ENCODE measurements at places on chromosomes 5 and 9.
A peak's percentile ranks its signal among the peaks of the same experiment; 100 is the strongest.

GRCh38 chr5:158849219-158849791, 250.4 kb downstream of the EBF1 start:
- DNase-seq = no peak

DNA sequence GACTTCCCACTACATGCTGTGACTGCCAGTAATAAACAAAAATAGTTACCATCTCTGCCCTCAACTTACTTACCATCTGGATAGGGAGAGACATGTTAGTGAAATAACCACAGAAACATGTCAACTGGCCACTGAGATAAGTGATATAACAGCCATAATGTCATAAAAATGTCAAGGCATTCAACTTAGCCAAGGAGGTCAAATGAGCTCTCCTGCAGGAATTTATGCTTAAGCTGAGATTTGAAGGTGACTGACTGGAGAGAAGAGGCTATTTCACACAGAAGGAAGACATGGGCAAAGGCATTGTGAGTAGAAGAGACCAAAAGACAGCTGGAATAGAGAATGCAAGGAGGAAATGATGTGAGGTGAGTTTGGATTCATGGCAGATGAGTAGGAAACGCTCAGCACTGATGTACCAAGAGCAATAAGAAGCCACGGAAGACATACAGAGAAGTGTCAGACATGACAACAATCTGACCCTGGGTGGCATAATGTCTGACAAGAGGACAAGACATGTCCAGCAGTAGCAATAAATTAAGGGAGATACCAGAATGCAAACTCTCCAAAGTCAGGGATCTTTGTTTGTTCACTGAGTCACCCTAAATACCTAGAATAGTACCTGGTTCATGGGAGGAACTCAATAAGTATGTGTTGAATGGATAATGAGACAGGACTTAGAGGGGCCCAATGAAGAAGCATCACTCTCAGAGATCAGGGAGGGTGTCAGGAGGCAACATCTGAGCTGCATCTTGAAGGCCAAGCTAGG, 318.8 kb downstream of the ACTL7B start:
- DNase-seq = no peak

DNA sequence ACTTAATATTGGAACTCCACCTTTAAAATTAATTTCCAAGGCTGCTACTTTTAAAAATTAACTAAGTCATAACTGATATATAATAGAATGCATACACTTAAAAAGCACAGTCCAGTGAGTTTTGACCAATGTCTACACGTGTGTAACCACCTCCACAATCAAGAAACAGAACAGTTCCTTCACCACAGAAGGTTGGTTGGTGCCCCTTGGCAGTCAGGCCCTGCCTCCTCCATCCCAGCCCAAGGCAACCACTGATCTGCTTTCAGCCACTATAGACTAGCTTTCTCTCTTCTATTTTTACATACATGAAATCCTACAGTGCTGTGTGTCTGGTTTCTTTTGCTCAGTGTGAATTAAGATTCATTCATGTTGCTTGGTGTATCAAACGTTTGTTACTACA, 215.2 kb downstream of the CRB2 start:
- DNase-seq = no peak

DNA sequence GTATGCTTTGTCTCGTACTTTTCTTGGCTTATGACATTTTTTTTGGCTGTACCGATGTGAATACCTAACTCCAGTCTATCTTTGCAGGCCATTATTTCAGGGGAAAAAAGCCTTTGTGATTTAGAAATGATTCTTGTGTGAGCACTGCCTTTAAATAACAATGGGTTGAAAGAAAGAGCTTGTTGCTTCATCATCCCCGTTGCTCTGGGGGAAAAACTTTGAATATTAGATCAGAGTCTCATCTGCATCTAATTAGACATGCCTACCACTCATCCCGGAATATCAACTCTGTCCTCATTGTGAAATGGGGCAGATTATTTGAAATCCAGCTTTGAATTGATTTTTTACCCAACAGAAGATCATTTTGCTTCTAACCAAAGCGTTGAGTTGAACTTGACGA, 13.5 kb downstream of the CXCL14 start:
- no peak for DNase-seq

- peak; percentile 73 for DNase-seq
Measured at GRCh38 chr5:64165500-64166200, at the start of gene RNF180. RNF180 (plus strand) TSS chr5:64165843; CDS start chr5:64200808, 34,965 bp downstream.

- DNase-seq = no peak
Measured at GRCh38 chr5:72378639-72379289, 58.6 kb downstream of the PTCD2 start.

GRCh38 chr5:41875121-41875520, 4.9 kb upstream of the OXCT1 start:
- DNase-seq = no peak

- no peak for DNase-seq
Measured at GRCh38 chr5:42991404-42992087, 48.6 kb downstream of the ANXA2R start.

DNA sequence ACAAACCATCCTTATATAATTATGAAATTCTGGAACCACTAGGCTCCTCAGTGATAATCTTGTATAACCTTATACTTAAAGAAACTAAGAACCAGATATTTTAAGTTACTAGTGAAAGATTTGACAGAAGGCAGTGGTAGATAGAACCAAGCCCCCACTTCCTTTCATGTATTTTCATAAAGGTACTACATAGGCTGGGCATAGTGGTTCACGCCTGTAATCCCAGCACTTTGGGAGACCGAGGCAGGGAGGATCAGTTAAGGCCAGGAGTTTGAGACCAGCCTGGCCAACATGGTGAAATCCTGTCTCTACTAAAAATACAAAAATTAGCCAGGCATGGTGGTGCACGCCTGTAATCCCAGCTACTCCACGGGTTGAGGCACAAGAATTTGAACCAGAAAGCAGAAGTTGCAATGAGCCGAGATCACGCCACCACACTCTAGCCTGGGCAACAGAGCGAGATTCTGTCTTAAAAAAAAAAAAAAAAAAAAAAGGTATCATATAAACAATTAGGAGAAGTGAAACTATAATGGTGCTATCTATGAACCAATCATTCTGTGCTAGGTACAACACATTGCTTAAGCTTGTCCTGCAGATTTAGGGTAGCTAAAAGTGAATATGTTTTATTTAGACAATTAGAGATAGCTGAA, 27.9 kb upstream of the DTWD2 start:
- no peak for DNase-seq
